Activated T-cell treated with anti-CD3 and anti-CD28 coated beads for 48 hours (primary cell): ENCODE measurements at places on chromosomes 3 and 15.

DNA sequence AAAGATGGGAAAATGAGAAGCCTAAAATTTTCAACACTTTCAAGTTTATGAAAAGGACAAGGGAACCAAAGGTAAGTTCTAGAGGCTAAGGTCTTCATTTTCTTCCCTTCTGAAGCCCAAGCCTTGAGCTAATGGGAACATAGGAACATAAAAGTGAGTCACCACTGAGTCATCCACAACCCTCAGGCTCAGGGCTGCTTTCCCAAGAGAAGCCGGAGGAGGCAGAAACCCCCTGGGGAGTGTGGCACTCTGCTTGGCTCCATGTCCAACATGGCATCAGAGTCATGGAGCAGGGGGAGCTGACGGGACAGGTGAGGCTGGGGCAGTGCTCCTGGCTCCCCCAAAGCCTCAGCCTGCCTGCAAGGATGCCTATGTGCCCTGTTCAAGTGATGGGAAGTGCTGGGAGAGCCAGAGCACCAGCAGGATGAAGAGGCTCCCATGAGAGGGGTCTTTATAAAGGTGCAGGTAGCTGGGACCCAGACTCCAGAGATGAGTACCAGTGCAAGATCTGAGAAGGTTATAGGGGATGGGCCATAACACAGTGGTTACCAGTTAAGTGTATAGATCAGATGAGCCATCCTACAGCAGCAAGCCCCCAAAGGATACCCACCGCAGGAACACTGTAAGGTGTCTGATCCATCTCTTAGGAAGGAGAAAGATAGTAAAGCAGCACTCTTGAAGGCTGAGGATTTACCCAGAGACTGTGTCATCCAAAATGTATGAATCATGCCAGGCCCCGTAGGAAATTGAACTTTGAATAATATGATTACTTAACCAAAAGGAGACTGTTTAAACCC is 31.8 kb upstream of the RYR3 start:
- no peak for DNase-seq

DNA sequence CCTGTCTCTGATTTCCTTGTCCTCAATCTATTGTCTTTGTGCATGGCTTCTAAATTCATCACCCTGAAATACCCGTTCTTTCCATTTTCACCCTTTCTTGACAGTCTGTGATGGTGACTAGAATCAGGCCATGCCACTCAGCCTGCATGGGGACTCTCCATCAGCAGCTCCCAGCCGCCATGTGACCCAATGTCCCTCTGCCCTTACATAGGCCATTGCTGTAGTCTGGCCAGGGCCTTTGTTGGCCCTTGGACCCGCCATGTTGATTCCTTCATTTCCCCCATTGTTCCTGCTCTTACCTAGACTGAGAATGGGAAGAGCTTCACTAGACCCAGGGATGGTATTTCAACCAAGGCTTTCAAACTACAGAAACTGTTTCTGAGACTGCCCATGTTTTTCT is 45.8 kb downstream of the SPSB4 start:
- DNase-seq = no peak

- no peak for DNase-seq
Observed at GRCh38 chr15:90001062-90001682, at the start of gene ZNF710. Gene ZNF710, plus strand, starts transcription at chr15:90001324. Its CDS starts 65,814 bp downstream, at chr15:90067138.

GRCh38 chr15:96158938-96159337 is 171.6 kb upstream of the NR2F2 start:
- DNase-seq = no peak

DNA sequence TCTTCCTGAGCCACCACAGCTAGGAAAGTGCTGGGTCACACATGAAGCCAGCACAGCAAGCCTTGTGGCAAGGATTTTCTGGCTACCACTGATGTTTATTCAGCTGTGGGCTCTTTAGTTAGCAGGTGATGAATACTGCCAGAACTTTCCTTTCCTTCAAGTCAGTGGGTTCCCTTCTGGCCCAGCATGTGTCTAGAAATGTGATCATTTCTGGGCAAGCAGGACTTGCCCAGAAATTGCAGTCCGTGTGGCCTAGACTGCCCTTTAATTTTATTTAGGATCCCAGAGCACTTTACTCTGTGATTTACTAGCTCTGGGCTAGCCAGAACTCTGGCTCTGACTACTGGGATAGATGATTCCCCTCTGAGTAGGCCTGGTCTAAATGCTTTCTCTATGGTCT is 397.5 kb downstream of the ZIC4 start:
- no peak for DNase-seq

DNA sequence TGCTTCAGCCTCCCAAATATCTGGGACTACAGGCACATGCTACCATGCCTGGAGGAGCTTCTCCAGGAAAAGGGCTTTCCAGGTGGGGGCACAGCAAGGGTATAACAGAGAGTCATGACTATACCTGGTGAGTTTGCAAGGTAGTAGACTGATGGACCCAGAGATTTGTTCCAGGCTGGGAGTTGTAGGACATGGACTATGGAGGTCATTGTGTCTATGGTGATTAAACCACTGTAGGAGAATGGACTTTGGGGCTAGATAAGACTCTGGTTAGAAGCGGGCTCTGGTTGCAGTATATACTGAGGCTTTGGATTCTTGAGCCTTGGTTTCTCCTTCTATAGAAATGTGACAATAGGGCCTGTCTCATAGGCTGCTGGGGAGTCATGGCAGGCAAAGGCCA is 104.7 kb downstream of the EPHB1 start:
- DNase-seq = no peak

GRCh38 chr3:185687271-185687878 is 101.3 kb downstream of the SENP2 start:
- no peak for DNase-seq

- no peak for DNase-seq
Observed at GRCh38 chr3:125163739-125164601, 48.6 kb downstream of the SLC12A8 start.

- DNase-seq = no peak
Observed at GRCh38 chr15:78642331-78642730, 1.3 kb upstream of the CHRNB4 start.

DNA sequence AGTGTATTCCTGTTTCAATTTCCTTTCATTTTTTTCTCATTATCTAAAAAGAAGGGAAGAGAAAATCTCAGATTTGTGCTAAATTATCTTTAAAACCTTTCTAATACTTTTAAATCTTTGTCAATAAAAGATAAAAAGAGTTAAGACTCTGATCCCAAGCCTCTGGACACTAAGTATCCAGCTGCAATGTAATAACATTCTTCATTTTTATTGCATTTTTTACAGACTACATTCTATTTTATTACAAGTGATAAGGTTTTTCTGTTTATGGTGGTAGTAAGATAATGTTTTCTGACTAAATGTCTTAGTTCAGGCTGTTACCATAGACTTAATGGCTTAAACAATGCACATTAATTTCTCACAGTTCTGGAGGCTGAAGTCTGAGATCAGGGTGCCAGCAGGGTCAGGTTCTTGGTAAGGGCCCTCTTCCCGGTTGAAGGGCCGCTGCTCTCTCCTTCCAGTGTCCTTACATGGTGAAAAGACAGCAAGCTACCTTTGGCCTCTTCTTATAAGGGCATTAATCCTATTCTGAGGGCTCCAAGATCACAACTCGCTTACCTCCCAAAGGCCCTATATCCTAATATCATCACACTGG is 19.7 kb downstream of the KCNAB1 start:
- no peak for DNase-seq

- no peak for DNase-seq
Observed at GRCh38 chr15:91988071-91988470, 134.6 kb downstream of the SLCO3A1 start.

- DNase-seq = no peak
Observed at GRCh38 chr3:106206613-106207012, 337.8 kb upstream of the CBLB start.

- no peak for DNase-seq
Observed at GRCh38 chr3:53570709-53571108, 76.3 kb downstream of the CACNA1D start.

DNA sequence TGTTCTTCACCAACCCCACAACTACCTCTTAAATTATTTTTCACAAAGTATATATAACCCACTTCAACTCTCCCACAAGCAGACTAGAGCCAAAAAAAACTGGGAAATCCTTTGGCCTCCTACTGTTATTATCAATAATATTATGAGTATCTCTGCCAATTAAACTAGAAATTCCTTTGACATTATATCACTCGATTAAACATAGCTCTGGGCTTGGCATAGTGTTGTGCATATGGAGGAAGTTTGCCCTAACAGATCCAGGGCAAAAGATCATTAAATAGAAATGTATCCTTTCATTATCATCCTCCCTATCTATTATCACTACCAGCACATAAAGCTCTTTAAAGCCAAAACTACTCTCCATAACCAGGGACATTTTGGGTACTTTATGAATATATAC is 74.9 kb downstream of the OSBPL10 start:
- DNase-seq = no peak

DNA sequence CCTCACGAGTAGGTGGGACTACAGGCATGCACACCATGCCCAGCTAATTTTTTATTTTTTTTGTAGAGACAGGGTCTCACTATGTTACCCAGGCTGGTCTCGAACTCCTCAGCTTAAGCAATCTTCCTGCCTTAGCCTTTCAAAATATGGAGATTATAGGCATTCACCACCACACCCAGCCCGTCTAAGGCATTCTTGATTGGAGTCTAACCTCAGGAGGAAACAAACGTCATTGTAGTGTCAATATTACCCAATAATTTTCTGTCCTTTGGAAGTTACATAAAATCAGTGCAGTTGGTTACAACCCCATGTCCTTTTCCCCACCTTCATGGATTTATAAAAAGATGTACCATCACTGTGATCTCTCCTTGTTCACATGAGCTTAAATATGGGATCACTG is 41.8 kb downstream of the TIMP4 start:
- DNase-seq = no peak

DNA sequence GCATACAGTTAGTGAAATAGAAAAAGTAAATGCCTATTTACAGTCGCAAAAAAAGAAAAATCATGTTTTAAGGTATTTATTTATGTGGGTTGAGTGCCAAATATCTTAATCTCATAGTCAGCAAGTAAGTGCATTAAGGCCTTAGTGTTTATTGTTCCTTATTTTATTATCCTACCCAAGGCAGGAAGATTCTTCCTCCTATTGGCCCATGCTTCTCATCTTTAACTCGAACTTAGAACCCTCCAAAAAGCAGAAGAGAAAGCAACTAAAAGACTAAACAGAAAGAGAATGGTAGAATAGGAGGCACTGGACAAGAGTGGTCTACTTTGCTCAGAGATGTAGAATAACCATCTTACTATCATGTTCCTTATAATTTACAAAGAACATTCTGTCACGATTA is 7.5 kb downstream of the RFX7 start:
- DNase-seq = no peak

DNA sequence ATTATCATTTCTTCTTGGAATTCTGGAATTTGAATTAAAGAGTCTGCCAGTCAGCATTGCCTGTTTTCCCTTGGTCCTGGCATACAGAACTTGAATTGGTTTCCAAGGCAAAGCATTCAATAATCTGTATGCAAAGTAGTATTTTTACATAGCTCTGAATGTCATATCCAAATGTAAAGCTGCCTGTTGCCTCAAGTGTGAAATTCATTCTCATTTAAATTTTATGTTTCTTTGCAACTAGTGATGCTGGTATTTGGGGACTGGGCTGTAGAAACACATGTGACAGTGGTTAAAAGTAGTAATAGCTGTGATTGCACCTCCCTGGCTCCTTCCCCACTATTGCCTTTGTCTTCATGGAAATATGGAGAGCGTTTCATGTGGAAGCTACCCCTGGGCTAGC is 743.9 kb upstream of the GOLIM4 start:
- DNase-seq = no peak

DNA sequence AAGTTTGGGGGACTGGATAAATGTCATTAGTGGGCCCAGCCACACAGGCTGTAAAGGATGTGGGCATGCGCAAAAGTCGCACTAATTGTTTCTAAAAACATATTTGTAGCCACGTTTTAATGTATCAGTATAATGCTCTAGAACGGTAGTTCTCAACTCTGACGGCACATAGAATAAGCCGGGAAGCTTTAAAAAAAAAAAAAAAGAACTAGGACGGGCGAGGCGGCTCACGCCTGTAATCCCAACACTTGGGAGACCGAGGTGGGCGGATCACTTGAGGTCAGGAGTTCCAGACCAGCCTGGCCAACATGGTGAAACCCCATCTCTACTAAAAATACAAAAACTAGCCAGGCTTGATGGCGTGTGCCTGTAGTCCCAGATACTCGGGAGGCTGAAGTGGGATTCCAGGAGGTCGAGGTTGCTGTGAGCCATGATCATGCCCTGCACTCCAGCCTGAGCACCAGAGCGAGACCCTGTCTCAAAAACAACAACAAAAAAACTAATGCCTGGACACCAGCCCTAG is 618 bp upstream of the MON1A start:
- no peak for DNase-seq

- DNase-seq = no peak
Observed at GRCh38 chr15:58467121-58467721, 35.4 kb downstream of the LIPC start.

GRCh38 chr3:96331341-96331740 is 483.1 kb upstream of the EPHA6 start:
- DNase-seq = no peak

DNA sequence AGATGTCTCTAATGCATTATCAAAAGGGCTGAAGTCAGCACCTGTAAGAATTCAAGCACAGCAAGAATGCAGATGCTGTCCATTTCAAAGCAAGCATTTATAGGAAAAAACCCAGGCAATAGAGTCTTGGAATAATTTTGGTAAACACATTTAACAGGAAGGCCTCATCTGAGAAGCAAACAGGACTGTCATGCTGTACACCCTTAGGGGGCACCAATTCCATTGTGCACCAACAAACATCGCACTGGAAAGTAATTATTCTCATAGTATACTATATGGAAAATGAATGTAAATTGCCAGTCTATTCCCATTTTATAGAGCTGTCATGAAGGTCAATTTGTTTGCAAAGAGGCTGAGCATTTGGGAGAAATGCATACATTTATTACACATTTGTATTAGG is 247.3 kb upstream of the SUCLG2 start:
- no peak for DNase-seq

GRCh38 chr15:68812597-68813431 is 7.9 kb downstream of the ANP32A start:
- DNase-seq = no peak

- no peak for DNase-seq
Observed at GRCh38 chr3:20852712-20853111, 666.7 kb upstream of the SGO1 start.

GRCh38 chr15:65828585-65828984 is 36.5 kb upstream of the DENND4A start:
- DNase-seq = no peak

DNA sequence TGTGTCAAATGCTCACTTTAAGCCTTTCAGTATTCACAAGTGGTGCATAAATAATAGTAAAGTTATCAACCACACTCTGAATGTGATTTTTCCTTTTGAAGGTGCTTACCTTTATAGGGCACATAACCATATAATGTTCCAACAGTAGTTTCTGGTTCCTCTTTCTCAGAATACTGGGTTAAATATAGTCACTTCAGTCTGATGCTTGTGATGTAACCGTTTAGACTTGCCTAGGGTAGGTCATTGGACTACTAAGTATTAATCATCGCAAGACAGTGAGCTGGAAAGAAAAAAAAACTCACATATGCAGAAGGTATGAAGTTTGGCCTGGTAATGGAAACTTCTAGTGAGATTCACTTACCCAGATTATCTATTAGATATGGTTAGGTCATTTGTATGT is 1.9 kb downstream of the KBTBD8 start:
- no peak for DNase-seq

- DNase-seq = no peak
Observed at GRCh38 chr3:67290438-67290837, 292.3 kb downstream of the KBTBD8 start.
